Activated naive CD4-positive, alpha-beta T cell treated with anti-CD3 and anti-CD28 coated beads, Interleukin-2, amount 50 U/mL, for 72 hours (primary cell): ENCODE measurements at places on chromosomes 3 and 15. TPM values are rescaled to one million over a fixed set of nuclear protein-coding genes. Genes with fewer than 3 reads are reported as not detected.

GRCh38 chr3:122918576-122919290 is 108.8 kb downstream of the SEMA5B start:
- no peak for DNase-seq

DNA sequence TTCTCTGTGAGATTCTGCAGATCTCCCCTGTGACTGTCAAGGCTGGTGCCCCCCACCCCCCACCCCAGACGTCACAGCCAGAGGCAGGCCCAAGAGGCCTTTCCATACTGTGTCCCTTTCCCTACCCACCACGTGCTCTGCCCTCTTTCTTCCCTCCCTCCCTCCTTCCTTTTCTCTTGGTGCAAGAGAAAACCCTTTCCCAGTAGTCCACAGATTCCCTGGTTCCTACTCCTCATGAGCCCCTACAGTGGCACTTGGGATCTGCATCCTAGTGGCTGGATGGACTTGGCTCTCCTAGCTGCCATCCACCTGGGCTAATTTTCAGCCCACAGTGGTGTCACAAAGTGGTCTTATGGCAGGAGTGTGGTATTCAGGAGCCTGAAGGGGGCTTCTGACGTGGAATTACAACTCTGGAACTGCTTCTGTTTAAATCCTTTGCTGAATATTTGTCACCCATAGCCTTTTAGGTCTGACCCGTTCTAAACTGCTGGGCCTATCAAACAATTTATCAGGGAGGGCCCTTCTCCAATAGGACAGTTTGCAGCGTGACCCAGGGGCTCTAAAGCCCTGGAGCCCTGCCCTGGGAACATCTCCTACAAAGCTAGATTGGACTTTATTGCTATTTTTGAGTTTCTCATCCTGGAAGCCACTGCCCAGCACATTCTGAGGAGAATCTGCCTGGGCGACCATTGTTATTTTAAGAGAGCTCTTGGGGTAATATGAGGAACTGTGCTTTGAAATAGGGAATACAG is 35.3 kb downstream of the KLF13 start:
- no peak for DNase-seq

DNA sequence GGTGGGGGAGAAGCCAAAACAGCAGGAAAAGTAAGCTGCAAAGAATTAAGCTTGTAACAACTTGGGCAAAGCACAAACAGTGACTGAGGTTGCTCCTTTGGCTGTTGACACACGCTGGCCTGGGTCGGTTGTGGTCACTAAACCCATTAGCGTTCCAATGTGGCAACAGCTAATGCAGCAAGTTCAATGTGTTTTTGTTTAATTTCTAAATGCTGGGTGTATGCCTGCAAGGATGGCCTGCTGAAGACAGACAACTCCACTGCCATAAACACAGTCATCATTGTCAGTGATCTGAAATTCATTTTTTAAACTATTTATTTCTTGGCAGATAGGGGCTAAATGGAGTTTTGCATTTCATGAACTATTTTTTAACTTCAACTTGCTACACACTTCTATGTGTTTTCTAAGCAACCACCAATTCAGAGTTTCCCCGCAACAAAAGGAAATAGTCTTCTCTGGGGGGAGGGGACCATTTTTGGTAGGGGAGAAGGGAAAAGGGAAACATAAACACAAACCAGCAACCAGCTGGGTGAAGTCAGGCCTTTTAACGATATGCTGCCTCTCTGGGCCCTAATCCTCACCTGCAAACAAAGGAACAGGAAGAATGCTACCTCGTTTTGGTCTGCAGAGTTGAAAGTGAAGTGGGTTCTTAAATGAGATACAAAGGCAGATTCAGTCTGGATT is 34.8 kb upstream of the WNT5A start:
- DNase-seq = no peak

EPHB3 gene
- total RNA-seq = 0.19 TPM

DNA sequence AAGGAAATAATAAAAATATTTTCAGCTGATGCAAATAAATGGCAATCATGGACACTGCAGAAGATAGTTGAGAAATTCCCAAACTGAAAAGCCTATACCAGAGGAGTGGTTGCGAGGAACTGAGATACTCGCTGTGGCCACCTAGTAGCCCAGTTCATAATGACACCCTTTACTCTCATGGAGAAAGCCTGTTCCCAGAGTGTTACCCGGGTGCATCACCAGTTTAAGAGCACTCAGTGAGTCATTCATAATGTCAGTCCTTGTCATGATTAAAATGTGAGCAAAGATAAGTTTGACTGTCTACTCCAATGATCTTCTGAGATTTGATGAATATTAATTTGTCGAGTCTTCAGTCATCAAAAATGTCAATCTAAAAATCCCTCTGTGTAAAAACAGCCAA is 138.4 kb upstream of the LRRC3B start:
- DNase-seq = no peak

GRCh38 chr3:152054315-152054714 is 180.9 kb downstream of the SUCNR1 start:
- DNase-seq = no peak

C3orf70 gene
- total RNA-seq = 0.06 TPM

DNA sequence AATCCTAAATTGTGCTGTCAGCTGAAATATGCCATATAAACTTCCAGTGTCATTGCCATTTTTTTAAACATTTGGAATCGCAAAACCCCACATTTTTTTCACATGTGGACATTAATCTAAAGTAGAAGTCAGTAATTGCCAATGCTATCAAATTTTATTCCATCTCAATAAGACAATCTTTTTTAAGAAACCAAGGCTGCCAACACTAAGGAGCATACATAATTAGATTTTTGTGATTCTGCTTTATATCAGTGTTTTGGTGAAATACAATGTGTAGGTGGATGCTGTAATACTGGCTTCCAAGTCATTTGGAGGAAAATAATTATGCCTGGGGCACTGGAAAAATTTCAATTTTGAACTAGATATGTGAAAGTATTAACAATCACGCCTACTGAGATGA is 256.7 kb downstream of the ZPLD1 start:
- no peak for DNase-seq

LRRC2 gene
- total RNA-seq = not detected

DNA sequence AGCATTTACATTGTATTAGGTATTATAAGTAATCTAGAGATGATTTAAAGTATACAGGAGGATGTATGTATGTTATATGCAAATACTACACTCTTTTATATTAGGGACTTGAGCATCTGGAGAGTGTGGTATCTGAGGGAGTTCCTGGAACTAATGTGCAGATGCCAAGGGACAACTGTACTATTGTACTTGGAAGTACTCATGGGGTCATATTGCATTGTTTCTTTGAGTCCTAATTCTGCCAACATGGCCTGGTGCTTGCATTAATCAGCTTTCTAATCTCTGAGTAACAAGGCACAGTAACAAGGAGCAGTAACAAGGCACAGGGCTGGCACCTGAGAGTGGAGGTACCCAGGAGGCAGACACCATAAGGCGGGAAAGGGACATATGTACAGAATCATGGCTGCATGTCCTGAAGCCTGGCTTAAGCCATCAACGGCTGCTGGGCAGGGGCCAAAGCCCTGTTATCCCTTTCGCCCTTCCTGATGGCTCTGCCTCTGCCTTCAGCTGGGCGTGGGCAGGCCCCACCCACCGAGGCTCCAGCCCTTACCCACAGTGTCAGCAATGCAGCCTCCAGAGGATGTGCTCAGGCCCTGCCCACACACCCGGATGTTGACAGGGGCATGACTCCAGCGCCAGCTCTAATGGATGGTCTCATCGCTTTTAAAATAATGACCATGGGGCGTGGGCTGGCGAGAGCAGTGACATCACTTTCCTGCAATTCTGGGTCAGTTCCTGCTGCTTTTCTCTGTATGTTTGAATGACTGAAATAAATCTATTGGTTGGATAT is 22.9 kb downstream of the CEMIP start:
- no peak for DNase-seq

DNA sequence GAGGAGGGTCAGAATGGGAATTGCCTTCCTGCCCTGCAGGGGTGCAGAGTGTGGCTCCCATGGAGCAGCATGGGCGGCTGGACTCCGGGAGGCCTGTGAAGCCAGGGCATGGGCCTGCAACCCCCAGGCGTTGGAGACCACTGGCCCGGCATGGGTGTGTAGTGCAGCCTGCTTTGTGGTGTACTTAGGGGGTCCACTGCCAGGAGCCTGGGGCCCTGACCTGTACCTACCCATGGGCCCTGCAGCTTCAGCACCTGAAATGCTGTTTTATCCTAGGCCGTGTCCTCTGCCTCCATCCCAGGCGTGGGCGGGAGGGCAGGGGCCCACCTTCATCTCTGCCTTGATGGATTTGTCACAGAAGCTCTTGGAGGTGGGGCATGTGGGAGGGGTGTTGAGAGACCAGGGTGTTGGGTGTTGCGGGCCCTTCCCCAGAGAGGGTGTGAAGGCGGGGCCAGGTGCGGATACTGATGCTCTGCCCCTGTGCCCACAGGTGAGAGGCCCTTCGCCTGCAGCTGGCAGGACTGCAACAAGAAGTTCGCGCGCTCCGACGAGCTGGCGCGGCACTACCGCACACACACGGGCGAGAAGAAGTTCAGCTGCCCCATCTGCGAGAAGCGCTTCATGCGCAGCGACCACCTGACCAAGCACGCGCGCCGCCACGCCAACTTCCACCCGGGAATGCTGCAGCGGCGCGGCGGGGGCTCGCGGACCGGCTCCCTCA is 45.0 kb downstream of the KLF13 start:
- no peak for DNase-seq

DNA sequence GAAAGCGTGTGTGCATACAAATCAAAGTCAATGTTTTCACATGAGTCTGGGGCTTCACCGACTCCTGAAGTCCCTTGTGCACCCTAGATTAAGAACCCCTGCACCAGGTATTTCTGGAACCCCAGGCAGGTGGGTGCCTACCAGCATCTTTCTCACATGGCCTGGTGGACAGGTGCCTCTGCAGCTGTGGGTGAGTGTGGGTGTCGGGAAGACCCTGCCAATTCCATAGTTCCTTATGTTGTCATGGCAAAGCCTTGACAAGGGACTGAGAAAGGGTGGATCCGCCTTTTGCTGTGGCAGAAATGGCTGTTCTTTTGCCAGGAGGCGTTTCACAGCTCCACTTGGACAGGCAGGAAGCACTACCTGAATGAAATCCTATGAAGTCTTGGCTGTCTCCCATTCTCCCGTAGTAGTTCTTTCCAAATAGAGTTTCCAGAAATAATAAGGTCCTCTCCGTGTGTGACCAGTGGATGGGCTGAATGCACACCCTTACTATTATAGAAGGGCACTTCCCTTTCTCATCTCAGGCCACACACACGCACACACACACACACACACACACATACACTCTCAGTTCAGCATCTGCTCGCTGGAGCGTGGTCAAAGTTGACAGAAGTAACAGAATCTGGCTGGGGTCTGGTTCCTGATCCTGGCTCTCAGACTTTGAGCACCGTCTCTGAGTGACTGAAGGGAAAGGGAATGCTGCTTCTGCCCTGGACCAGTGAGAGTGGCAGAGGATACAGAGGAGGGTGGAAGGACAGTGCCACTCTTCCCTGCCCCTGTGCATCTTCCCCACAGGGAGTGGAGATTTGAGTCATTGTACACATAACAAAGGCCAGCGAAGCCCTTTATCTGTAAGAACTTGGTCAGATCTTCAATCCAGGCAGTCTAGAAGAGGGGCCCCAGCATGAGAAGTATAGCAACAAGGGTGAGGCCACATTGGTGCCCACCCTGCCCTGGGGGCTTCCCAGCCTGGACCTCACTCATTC is 38.7 kb downstream of the PDIA5 start:
- no peak for DNase-seq

GRCh38 chr3:58237941-58238681 is 519 bp downstream of the ABHD6 start:
- peak; percentile 18 for DNase-seq

GRCh38 chr3:128492671-128493569 is at the start of gene GATA2:
TSS of gene GATA2 (minus strand) at chr3:128493201. CDS start at chr3:128487031, 6,170 bp downstream.
- DNase-seq = no peak

DNA sequence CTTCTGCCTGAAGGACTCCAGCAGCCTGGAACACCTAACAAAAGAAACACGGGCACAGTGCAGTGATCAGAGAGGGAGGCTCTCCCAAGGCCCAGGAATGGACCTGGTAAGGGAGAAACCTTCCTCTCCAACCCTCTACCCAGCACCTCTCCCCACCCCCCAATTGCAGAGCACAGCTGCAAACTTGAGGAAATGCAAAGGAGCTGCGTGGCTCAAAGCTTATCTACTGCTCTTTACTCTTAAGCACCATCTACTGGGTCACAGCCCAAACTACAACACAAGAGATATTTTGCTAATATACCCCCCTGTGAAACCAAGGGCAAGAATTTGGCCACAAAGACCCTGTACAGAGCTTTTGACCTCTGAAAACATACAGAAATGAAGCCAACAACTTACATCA is 328.3 kb downstream of the OXSM start:
- DNase-seq = no peak

DNA sequence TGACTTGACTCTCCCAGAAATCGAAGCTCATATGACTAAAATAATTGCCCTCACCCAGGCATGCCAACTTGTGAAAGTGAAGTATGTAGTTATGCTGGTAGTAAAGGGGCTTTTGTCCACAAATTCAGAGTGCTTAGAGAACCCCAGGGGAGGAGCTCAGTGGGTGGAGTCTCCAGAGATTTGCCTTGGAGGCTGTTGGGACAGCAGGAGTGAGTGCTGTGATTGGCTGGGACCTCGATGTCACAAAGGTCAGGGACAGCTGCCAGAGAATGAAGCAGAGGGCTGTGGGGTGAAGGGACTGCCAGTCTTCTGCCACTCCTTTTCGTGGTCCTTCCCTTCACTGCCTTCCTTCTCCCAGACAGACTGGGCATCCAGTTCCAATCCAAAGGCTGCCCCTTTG is 49.8 kb downstream of the ZNF445 start:
- DNase-seq = no peak

CFAP100 gene
- not detected for total RNA-seq

DNA sequence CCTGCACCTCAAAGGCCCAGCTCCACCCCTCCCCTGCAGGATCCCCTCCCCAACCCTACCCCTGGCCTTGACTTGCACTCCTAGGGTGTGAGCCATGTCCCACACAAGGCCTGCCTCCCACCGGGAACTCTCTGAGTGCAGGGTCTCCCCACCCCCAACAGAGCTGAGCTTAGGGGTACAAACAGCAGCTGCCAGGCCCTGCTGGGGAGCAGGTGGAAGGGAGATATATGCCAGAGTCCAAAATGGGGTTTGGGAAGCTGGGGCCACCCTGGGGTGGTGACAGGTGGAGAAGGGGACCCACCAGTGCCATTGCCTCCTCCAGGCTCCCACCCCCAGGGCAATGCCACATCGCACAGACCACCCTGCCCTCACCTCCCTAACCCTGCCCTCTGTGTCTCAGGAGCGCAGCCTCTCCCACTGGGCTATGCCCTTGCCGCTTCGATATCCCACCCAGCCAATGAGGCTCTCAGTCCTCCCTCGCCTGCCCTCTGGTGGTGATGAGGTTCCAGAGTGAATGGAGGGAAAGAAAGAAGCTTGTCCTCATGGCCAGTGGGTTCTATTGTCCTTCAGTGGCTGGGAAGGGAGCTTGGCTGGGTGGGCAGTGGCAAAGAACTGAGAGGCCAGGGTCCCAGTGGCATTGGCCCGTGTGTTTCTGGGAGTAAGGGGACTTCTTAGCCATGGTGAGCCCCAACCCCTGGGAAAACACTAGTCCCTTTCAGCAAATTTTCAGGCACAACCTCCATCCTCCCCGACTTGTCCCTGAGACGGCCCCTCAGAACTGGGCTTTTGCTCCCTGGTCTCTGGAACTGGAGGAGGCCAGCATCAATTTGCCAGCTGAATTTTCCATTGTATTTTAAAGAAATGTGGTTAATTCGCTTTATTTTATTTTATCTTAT is 46.8 kb downstream of the CYP11A1 start:
- DNase-seq = no peak

DCBLD2 gene
- 2.8 TPM for total RNA-seq

GRCh38 chr3:76940181-76940770 is 99.6 kb upstream of the ROBO2 start:
- no peak for DNase-seq

- no peak for DNase-seq
Measured at GRCh38 chr15:23853286-23853685, 166.2 kb upstream of the NDN start.

PPP1R14D gene
- not detected for total RNA-seq
